ENCODE measurements at places on chromosomes 1 and 21.

DNA sequence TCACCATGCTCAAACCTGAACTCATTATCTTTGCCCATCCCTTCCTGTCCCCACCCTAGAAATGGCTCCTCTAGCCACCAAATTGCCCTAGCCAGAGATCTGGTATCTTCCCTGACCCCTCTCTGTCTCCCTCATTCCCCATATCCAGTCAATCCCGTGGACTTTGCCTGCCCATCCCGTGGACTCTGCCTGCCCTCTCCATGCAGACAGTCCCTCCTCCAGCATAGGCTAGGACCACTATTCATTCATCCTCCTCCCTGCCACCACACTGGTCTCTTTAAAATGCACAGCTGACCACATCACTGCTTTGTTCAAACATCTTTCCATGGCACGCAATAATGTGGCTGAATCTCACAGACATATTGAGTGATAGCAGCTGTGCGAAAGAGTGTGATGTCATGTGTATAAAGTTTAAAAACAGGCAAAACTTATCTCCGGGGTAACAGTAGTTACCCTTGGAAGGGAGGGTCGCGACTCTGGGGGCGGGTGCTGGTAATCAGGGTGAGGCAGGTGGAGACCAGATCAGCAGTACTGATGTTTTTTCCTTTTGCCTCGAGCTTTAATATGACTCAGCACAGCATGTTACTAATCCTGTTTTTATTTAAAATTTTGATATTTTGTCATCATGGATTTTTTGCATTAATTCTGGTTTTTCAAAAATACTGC, 4.8 kb upstream of the SLC2A1 start:
- DNase-seq, result peak; percentile 90

DNA sequence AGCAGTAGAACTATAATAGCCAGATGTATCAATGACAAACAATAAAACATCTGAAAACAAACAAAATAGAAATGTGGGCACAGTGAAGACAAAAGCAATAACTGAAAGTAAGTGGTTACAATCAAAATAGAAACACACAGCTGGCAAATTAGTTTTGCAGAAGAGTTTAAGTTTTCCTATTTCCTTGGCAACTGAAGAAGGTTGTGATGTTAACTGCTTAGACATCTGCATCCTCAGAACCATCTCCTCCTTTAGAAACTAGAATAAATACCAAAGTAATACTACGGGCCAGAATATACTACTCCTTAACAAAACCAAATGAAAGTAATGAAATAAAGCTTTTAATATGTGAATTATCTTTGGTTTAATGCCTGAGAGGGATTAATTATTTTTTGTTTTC, 605.5 kb downstream of the LTN1 start:
- no peak for DNase-seq

DNA sequence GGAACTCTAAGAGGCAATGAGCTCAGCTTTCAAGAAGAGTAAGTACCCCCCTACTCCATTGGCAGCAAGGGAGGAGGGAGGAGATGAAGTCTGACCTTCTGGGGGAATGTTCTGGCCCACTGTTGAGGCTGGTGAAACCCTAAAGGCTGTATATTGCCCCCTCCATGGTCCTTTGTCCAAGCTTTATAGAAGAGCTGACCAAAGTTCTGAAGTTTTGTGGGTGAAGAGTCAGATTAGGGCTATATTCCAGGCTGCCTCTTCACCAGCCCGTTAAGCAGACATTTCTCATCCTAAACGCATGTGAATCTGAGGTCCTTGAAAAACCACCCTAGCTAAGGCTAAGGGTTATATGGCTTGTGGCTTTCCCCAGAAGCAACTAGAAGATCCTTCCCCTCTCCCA, 1.4 kb downstream of the C1orf94 start:
- DNase-seq, result no peak

- DNase-seq, result no peak
These were observed 37.9 kb upstream of the ZBTB40 start for GRCh38 chr1:22413799-22414198.

GRCh38 chr1:20948101-20948500, 161.0 kb upstream of the HP1BP3 start:
- no peak for DNase-seq

- DNase-seq, result no peak
These were observed 26.7 kb downstream of the MIER1 start for GRCh38 chr1:66951513-66951912.

DNA sequence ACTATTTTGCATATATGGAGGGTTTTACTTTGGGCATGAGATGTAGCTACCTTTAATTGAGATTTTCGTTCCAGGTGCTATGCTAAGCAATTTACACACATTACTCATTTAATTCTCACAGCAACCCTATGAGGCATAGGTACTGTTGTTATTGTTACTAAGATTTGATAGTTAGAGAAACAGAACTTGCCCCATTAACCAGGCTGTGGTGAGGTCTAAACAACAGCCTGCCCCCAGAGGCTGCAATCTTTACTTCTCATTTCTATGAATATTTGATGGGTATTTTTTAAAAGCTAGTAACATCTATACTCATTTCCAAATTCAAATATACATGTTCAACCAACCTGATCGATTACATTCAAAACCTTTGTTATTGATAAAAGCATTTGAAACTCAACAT, 155.6 kb downstream of the GALNT2 start:
- DNase-seq, result no peak

DNA sequence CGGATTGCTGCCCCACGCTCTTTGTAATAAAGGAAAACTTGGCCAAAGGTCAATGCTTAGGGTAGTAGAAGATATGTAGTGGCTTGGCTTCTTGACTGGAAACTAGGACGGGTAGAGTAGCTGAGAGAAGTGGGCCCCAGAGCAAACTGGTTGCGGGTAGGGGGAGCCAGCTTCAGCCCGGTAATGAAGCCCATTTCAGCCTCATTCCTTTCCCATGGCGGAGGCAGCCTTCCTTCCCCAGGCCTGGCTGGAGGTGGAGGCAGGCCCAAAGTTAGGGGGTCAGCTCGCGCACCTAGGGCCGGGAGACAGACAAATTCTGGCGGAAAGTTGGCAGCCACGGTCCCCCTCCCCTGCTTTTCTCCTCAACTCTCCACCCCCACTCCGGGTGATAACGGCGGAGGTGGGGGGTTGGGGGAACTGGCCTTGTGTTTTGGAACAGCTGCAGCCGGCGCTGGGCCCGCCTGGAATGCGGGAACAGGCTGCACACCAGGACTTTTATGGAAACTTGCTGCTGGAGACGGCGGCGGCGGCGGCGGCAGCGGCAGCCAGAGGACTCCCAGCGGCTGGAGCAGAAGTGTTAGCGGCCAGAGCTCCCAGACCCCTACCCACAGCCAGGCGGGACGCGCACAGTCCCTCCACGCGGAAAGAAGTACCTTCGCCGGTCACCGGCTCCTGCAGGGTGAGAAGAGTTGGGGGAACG, at the start of gene NEXN:
Gene NEXN (plus strand): TSS at position 544 of the 700 bp plus-strand sequence. CDS start 27,483 bp downstream, outside the sequence.
- DNase-seq, result peak; percentile 64

- no peak for DNase-seq
These were observed 4.4 kb upstream of the ASCL5 start for GRCh38 chr1:201131398-201131797.

GRCh38 chr1:43009274-43009673, 50.6 kb upstream of the SLC2A1 start:
- no peak for DNase-seq

GRCh38 chr21:35664683-35665082, 395.6 kb downstream of the SETD4 start:
- peak; percentile 73 for DNase-seq

DNA sequence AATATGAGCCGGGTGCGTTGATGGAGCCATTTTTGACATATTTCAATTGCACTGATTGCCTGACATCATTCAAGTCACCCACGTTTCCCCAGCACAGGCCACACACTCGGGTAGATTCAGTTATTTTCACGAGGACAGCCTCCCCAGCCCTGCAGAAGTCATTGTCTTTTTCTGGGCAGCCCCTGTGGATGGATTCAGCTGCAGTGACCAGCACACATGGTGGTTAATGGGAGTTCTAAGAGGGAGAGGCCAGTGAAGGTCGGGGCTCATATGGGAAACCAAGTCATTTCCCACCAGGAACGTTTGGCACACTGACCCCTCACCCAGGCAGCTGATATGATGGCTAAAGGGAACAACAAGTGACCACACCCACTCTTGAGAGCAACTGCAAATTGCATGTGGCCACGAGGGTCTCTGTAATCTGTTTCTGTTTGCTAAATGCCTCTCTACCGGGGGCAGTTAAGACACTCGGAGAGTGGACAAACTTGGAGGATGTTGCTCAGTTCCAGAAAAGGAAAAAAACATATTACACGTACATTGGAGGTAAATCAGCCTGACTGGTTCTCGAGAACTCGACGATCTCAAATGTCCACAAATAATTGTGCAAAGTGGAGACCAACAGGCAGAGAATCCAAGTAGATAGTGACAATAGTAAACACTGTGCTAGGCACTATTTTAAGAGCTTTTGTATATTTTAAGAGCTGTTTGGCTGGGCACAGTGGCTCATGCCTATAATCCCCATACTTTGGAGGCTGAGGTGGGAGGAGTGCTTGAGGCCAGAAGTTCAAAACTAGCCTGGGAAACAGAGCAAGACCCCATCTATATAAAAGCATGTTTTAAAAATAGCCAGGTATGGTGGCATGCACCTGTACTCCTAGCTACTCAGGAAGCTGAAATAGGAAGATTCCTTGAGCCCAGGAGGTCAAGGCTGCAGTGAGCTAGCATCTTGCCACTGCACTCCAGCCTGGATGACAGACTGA, 167.2 kb upstream of the IRF2BP2 start:
- DNase-seq, result no peak

DNA sequence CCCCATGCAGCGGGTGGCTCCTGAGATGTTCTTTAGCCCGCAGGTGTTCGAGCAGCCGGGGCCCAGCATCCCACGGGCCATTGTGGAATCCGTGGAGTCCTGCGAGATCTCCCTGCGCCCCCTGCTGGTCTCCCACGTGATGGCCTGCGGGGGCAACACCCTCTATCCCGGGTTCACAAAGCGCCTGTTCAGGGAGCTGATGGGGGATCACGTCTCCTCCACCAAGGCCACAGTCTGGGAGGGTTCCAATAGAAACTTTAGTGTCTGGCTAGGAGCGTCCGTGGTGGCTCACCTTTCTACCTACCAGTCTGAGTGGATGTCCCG, 71.0 kb downstream of the ACTL8 start:
- DNase-seq, result no peak

DNA sequence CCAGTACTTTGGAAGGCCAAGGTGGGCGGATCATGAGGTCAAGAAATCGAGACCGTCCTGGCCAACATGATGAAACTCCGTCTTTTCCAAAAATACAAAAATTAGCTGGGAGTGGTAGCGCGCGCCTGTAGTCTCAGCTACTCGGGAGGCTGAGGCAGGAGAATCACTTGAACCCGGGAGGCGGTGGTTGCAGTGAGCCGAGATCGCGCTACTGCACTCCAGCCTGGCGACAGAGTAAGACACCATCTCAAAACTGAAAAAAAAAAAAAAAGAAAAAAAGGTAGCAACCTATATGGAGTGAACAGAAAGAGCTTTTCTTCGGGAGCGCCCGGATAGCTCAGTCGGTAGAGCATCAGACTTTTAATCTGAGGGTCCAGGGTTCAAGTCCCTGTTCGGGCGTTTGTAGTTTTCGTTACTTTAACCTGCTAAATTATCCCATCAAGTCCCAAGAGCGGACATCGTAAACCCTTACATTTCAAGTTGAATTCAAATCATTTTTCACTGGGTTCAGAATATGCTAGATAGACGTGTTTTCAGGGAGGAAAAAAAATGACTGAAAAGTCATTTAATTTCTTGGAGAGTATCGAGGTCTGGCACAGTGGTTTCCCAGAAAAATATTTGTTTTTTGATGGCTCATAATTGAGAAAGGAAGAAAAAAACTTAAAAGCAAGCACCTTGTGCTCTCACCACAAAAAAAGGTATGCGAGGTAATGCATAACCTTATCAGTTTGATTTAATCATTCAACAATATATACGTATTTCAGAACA, 9.8 kb upstream of the MDM4 start:
- peak; percentile 94 for DNase-seq

GRCh38 chr21:28975397-28975796, 17.3 kb downstream of the LTN1 start:
- DNase-seq, result no peak

DNA sequence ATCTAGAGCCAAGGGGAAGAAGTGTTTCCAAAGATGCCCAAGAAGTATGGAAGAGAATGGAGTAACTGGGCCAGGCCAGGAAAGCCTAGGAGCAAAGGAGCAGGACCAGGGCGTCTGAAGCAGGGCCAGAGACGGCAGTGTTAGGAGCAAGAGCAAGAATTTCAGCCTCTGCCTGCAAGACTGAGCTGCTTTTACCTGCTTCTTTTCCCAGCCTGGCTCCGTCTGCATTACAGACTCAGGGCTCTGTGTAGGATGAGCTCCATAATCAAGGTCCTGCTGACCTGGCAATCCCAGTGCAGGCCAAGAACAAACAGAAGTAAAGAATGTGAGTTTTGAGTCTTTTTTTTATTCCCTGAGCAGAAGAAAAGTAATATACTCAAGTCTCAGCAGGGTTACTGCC, 10.1 kb downstream of the FMO1 start:
- DNase-seq, result no peak

DNA sequence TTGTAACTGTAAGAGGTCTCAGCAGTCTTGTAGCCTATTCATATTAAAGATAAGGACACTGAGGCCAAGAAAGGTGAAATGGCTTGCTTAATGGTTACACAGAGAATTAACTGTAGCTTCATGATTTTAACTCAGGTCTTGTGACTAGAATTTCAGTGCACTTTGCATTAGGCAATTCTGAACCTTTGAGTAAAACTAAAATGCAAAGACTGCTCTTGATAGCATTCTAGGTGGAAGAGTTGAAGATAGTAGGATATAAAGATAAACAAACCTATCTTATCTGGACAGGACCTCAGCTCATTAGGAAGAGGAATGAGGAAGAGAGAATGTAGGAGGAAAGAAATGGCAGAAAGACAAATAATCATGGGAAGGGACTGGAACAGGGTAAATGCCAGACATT, 68.6 kb upstream of the RGL1 start:
- no peak for DNase-seq

All from Caki2 (cell line).